ENCODE measurements at places on chromosomes 2 and 18.
A peak's percentile ranks its signal among the peaks of the same experiment; 100 is the strongest.

DNA sequence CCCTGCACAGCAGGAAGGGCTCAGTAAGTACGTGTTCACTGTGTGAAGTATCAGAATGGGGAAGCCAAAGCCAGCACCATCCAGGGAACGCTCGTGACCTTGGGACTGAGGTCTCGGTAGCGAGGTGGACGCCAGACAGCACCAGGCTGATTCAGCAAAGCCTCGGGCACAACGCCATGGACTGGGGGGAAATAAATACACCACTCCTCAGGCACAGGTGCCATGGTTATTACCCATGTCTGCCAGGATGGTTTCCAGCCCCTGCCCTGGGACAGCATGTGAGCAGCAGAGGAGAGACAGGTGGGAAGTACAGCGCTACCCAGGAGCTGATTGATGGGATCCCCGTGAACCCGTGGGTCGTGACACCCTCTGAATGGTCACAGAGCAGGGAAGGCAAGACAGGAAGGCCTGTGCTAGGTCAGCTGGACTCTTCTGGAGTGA, 53.0 kb downstream of the REEP1 start:
- no peak for DNase-seq

DNA sequence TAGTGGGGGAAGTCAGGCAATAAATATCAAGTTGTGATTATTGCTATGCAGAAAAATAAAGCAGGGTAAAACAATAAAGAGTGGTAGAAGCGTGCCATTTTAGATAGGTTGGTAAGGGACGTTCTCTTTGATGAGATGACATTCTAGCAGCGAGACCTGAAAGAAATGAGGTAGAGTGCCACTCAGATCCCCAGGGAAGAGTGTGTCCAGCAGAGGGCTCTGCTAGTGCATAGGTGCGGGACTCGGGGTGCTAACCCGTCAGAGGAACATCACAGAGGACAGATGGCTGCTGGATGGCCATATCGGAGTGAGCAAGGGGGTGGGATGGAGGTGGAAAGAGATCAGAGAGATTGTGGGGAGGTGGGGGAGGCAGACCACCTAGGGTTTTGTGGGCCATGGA, 16.3 kb upstream of the GTF2A1L start:
- DNase-seq: no peak

DNA sequence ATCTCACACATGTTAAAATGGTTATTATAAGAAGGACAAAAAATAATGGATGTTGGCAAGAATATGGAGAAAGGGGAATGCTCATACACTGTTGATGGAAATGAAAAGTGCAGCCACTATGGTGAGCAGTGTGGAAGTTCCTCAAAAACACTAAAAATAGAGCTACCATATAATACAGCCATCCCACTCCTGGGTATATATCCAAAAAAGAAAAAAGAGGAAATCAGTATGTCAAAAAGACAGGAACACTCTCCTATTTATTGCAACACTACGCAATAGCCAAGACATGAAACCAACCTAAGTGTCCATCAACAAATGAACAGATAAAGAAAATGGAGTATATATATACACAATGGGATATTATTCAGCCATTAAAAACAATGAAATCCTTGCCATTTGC, 642.6 kb downstream of the RNF144A start:
- no peak for DNase-seq

DNA sequence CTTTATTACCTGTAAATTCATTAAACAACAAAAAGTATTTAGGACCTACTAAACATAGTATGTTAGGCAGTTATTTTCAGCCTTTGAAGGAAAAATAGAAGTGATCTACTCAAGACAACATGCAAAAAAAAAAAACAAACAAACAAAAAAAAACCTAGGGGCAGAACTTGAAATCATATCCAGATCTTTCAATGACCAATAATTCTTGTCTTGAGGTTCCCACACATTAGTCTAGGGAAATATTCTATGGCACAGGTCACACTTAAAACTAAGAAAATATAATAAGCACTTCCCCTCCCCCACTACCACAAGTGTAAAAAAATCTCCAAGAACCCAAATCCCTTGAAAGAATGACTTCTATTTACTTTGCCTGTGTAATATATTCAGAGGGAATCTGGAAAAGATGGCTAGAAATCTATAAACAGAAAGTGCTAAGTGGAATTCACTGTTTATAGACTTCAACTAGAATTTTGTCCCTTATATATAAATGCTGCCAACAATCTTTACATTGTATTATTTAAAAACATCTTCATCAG, 3.5 kb downstream of the PELI1 start:
- no peak for DNase-seq

GRCh38 chr18:49279041-49279440, 181.4 kb downstream of the DYM start:
- no peak for DNase-seq

GRCh38 chr2:66553370-66553769, 118.4 kb downstream of the MEIS1 start:
- DNase-seq: no peak

GRCh38 chr2:160836755-160837154, 323.5 kb upstream of the TANK start:
- no peak for DNase-seq

DNA sequence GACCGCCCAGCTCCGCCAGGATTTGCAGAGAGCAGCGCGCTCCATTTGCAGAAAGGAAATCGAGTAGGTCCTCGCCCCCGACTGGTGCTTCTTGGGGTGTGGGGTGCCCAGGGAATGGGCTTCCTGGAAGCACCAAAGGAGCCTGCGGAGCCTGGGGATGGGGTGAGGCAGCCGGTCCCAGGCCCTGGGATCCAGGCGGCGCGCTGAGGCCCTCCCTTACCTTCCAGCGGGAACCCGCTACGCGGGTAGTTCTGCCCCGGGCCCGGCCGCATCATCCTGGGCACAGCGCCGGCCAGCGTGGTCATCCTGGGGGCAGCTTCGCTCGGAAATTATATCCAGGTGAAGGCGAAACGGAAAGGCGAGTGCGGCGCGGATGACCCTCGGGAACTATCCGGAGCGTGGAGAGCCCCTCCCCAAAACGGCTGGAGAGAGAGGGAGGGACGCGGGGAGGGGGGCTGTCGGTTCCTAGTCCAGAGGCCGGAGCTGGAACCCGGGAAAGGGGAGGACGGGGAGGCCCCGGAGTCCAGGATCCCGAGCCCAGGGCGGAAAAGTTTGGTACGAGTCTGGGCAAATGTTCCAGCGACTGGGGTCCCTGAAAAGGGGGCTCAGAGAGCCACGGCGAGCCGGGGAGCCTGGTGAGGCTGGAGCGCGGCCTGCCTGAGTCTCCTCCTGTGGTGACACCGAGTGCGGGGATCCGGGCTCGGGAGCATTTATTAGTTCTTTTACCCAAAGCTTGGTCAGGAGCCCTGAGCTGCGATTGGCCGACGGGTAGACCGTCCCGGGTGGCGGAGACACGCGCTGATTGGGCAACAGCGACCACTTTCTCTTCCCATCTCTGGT, at the start of gene PAX3:
PAX3 (minus strand) TSS at position 688 of the 840 bp plus-strand sequence; CDS start at position 305, 383 bp downstream.
- no peak for DNase-seq

GRCh38 chr2:42859006-42859552, 66.7 kb upstream of the HAAO start:
- peak; percentile 24 for DNase-seq

- no peak for DNase-seq
Measured at GRCh38 chr18:74796841-74797576, 199.3 kb downstream of the ZNF407 start.

DNA sequence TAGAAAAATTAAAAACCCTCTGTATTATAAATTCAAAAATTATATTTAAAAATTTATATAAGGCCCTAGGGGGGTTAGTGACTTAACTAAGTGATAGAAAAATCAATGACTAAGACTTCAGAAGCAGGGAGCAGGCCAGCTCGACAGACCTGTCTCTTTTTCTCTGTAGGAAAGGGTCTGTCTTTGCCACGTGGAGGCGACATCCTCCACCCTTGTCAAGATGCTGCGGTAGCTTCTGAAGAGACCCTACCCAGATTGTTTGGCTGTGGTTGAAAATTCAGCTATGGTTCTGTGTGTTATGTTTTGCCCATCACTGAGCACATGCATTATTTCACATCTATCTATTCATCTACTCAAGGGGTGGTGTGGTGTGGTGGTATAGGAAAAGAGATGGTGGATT, 8.2 kb upstream of the SLC4A3 start:
- no peak for DNase-seq

DNA sequence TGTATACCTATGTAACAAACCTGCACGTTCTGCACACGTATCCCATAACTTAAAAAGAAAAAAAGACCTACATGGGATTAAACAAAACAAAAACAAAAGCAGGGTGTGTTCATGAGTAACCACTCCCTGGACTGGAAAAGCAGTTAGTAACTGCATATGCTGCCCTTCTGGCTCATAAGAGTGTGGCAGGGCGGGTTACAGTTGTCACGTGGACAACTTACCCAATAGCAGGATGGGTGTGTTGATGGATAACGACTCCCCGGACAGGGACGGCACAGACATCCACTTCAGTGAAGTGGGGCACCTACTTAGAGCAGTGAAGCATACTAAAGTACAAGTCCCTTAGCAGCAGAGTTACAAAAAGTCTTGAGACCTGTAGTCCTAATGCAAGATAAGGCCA, 136.7 kb downstream of the CCBE1 start:
- DNase-seq: no peak

DNA sequence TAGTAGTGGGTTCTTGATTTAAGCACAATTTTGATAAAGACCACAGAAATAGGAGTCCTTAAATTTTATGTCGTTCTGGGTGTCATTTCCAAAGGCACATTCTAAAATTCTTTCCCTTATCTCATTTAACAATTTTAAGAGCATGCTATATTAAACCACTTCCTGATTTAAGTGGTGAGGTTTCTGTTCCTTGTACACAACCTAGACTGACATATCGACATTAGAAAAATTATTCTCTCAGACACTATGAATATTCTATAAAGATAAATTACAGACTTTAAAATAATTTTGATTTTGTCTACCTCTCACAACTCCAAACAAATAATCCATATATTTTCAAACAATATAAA, 923.8 kb downstream of the LRP1B start:
- no peak for DNase-seq

DNA sequence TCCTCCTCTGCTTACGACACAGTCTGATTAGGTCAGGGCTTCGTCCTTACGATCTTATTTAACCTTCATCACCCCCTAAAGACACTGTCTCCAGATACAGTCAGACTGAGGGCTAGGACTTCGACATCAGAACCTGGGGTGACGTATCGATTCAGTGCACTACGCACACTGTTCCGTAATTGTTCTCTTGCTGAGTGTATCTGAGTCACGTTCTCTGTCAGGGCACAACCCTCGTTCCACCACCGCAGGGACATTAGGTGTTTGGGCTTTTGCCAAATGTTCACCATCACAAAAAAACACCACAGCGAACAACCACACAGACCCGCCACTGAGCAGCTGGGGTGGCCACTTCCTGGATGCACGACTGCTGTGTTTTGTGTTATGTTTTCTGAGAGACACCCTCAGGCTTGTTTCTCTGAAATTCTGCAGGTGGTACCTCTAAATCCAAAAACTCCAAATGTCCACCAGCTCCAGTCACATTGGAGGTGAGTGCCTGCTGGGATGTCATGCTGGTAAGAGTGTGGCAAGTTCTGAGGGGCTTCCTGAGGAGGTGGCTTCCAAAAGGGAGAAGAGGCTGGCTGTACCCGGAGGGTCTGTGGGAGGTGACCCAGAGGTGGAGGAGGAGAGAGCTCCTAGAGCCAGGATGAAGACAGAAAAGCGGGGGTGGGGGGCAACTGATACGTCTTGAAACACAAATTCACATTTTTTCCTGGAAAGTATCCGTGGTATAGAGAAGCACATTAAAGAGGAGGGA, 66.6 kb downstream of the ADNP2 start:
- DNase-seq: peak; percentile 79

- DNase-seq: no peak
Measured at GRCh38 chr2:65456064-65456463, 23.7 kb upstream of the SPRED2 start.

DNA sequence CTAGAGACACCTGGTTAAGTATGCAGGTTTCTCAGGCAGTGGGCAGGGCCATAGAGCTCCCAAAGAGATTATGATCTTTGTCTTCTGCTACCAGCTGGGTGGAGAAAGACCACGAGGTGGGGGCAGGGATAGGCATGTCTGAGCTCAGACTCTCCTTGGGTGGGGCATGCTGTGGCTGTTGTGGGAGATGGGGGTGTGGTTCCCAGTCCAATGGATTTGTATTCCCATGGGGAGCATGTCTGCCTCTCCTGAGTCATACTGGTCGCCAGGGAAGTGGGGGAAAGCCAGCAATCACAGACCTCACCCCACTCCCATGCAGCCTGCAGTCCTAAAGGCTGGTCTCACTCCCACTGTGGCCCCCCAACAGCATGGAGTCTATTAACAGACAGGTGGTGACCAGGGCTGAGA, 31.4 kb upstream of the RHOB start:
- DNase-seq: no peak

DNA sequence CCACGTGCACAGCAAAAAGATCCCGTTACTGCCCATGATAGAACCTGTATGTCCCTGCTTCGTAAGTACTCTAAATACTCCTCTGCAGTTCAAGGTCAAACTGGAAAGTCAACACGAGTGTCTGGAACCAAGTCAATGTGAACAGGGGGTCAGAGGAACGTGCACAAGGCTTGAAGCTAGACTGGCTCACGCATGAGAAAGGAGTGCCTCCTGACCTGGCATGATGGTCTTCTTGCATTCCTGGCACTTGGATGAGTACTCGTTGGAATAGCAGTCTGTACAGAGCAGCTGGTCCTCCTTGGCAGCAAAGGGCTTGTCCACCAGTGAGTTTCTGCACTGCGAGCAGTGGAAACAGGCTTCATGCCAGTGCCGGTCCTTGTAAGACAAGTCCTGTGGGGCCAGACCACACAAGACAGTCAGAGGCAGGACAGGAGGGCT, 25.5 kb downstream of the FHL2 start:
- no peak for DNase-seq

GRCh38 chr2:178514664-178515063, 34.4 kb downstream of the PLEKHA3 start:
- DNase-seq: peak; percentile 42

DNA sequence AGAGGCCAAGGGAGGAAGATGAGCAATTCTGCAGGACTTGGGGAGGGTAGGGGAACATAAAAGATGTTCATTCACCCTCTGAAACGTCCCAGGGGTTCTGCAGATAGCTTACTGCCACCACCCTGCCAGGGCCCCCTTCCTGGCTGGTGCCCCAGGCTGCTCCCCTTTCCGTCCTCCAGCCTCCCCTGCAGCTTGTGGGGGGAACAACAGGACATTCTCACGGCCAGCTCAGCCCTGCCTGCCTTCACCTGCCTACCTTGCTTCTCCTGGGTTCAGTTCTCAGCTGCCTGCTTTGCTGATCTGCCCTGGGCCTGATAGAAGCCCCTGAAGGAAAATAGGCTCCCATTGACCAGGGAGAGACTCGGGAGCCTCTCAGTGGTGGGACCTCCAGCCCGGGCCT, 251.1 kb downstream of the CELF4 start:
- DNase-seq: no peak

- no peak for DNase-seq
Measured at GRCh38 chr2:215895330-215895729, 118.0 kb downstream of the MREG start.

DNA sequence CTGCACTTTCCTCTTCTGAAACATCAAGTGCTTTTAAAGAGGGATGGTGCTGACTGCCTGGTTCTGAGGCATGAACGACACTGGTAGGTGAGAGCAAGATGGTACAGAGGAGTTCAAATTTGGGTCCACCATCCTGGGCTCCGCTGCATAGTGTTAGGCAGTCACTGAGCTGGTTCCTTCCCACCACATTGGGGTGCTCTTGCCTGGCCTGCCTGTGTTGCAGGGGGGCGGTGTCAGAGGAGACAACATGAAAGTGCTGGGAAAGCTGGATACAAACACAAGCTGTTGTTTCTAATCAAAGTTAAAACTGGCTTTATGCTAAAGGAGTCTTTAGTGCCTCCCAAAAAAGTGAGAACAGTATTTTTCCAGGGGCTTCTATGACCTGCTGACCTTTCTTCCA, 258.1 kb downstream of the GBX2 start:
- no peak for DNase-seq

GRCh38 chr18:67670024-67670543, 153.6 kb upstream of the DSEL start:
- no peak for DNase-seq

All from central memory CD4-positive, alpha-beta T cell (primary cell).